ENCODE measurements at places on chromosomes 11 and 22. TPM values are rescaled to one million over a fixed set of nuclear protein-coding genes. Genes with fewer than 3 reads are reported as not detected.

The SREBF2 gene
- 30.2 TPM for total RNA-seq

GRCh38 chr11:44946263-44946662 is 4.4 kb downstream of the TP53I11 start:
- no peak for DNase-seq

DNA sequence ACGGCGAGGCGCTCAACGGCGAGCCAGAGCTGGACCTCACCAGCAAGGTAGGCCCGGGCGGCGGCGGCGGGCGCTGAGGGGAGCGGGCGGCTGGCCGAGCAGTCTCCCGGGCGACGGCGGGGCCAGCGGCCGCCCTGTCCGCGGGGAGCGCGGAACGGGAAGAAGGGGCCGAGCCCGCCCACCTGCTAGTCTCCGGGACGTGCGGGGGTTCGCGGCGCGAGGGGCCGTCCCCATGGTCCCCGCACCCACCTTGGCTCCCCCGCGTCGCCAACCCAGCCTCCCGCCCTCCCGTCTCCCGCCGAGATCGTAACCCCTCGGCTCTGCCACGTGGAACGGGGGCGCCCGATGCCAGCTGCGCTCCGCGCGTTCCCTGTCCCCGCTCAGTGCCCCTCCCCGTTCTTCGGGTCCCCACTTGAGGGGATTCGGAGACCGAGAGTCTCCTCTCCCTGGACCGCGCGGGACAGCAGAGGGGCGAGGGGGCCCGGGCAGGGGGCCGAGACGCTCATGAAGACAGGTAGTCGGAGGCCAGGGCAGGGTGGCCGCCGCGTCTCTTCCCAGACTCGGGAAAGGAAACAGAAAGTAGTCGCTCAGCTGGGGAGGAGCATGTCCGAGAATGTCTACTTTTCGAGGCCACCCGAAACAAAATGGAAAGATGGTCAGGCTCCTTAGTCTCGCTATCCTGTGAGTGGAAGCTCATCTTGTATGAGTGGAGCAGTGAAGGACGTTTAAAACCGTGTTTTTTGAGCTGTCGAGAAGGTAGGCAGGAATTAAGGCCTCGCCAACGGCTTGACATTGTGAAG is 557 bp downstream of the GTPBP1 start:
- no peak for DNase-seq

The SLC22A9 gene
- total RNA-seq: not detected

The POLD4 gene
- total RNA-seq: 77.4 TPM

GRCh38 chr11:117259417-117259816 is 26.9 kb downstream of the RNF214 start:
- no peak for DNase-seq

GRCh38 chr11:133714471-133715375 is 130.6 kb downstream of the SPATA19 start:
- DNase-seq: no peak

- no peak for DNase-seq
Measured at GRCh38 chr11:33248416-33248971, 8.7 kb upstream of the HIPK3 start.

The P2RY2 gene
- total RNA-seq: not detected

GRCh38 chr11:10392095-10393079 is 62.7 kb upstream of the AMPD3 start:
- DNase-seq: no peak
